Right renal pelvis (tissue), 4 donors: ENCODE measurements at places on chromosomes 4 and X. TPM values are rescaled to one million over a fixed set of nuclear protein-coding genes. Genes with fewer than 3 reads are reported as not detected.

DNA sequence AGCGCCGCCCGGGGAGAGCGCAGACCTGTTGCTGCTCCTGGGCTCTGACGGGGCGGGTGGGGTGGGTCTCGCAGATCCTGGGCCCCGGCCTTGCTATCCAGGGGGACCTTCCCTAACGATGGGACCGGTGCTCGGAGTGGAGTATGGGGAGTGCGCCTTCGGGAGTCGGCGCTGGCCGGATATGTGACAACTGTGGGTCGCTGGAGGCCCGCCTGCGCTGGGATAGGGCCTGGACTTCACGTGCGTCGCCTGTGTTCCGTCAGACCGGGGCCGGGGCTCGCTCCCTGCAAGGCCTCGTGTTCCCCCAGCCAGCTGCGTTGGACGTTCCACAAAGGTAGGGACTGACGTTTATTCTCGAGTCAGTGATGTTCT, 1.3 kb downstream of the TBL1X start:
- DNase-seq, result no peak

DNA sequence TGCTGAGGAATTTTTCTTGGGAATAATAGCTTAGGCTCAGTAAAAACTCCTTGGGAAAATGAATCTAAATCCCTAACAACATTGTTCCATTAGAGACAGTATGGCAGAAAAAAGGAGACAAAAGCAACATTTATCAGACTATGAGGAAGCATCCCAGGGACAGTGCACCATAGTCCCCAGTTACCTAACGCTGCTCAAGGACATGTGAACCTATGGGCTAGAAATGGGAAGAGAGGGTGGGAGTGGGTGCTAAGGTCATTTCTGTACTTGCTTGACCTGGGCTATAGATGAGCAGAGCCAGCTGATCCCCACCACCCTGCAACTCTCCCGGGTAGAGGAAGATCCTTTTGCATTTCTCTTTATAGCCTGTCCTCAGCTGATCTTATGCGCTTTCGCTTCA, 98.2 kb upstream of the CBR4 start:
- DNase-seq, result no peak

- no peak for DNase-seq
Observed at GRCh38 chr4:64251781-64252180, 157.5 kb downstream of the TECRL start.

- DNase-seq, result no peak
Observed at GRCh38 chr4:78014889-78015886, 41.9 kb upstream of the FRAS1 start.

GRCh38 chr4:152540293-152540674, 4.4 kb upstream of the FBXW7 start:
- no peak for DNase-seq

The SMARCA5 gene
- 126 TPM for polyA plus RNA-seq

The BST1 gene
- polyA plus RNA-seq, result 16.0 TPM

The RNF175 gene
- polyA plus RNA-seq, result 5.7 TPM

The ASMT gene
- polyA plus RNA-seq, result not detected

The AFM gene
- 16.3 TPM for polyA plus RNA-seq
